Endothelial cell of umbilical vein (primary cell): ENCODE measurements at places on chromosomes 7 and 10. TPM values are rescaled to one million over a fixed set of nuclear protein-coding genes. Genes with fewer than 3 reads are reported as not detected.

DNA sequence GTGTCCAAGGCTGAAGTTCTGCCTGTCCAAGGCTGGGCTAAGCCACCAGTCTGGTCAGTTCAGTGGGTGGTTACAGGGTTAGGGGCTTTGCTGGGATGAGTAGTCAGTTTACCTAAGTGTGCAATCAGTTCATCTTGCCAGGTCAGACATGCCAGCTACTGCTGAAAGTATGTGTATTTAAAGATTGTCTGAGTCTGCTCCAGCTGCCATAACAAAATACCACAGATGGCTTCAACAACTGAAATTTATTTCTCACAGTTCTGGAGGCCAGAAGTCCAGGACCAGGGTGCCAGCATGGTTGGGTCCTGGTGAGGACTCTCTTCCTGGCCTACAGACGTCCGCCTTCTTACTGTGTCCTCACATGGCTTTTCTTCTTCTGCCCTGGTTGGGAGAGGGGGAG is 52.4 kb upstream of the TNS3 start:
- no peaks in the 10 kb centered on the region for H3K27me3 ChIP-seq
- no peak overlapping the region for H3K4me3 ChIP-seq
- H3K4me1 ChIP-seq, result no peaks in the 10 kb centered on the region
- no peak for DNase-seq
- no peaks in the 10 kb centered on the region for H3K36me3 ChIP-seq
- no peak overlapping the region for H3K27ac ChIP-seq

- no peak overlapping the region for H3K27ac ChIP-seq
- H3K4me3 ChIP-seq, result no peak overlapping the region
- peaks cover 2% of the 10 kb centered on the region for H3K27me3 ChIP-seq
- no peaks in the 10 kb centered on the region for H3K36me3 ChIP-seq
- H3K4me1 ChIP-seq, result no peaks in the 10 kb centered on the region
Observed at GRCh38 chr10:4998671-4999070, 5.0 kb downstream of the AKR1C2 start.

- no peaks in the 10 kb centered on the region for H3K36me3 ChIP-seq
- no peak for DNase-seq
- no peaks in the 10 kb centered on the region for H3K4me1 ChIP-seq
- no peak overlapping the region for H3K4me3 ChIP-seq
- no peak overlapping the region for H3K27ac ChIP-seq
Observed at GRCh38 chr10:75525646-75526045, 94.2 kb downstream of the LRMDA start.

DNA sequence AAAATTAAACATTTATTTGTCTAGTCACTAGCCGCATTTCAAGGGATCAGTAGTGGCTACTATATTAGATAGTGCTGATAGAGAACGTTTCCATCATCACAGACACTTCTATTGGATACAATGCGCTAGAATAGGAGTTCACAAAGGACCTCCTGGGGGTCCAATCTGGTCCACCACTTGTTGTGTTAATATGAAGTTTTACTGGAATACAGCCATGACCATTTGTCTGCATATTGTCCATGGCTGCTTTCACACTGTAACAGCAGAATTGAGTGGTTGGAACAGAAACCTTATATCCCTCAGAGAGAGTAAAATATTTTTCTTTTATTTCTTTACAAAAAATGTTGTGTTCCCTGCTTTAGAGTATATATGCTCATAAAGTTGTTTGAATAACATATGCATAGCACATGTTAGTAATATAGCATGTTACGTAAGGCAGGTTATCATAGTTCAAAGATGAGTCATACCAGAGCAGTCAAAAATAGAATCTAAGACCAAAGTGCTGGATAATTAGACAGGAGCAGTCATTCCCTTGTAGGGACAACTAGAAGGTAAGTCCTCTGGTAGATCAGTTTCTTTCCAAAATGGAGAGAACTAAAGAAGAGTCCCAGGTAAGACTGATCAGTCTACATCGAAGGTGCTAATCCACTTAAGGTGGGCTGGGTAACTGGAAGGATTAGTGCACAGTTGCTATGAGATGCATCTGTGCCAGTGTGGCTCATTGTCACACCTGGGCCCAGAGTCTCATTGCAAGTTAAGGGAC is 14.9 kb downstream of the BZW2 start:
- peaks cover 21% of the 10 kb centered on the region for H3K4me1 ChIP-seq
- H3K27ac ChIP-seq, result peak overlapping the region; percentile 19
- no peaks in the 10 kb centered on the region for H3K27me3 ChIP-seq

DNA sequence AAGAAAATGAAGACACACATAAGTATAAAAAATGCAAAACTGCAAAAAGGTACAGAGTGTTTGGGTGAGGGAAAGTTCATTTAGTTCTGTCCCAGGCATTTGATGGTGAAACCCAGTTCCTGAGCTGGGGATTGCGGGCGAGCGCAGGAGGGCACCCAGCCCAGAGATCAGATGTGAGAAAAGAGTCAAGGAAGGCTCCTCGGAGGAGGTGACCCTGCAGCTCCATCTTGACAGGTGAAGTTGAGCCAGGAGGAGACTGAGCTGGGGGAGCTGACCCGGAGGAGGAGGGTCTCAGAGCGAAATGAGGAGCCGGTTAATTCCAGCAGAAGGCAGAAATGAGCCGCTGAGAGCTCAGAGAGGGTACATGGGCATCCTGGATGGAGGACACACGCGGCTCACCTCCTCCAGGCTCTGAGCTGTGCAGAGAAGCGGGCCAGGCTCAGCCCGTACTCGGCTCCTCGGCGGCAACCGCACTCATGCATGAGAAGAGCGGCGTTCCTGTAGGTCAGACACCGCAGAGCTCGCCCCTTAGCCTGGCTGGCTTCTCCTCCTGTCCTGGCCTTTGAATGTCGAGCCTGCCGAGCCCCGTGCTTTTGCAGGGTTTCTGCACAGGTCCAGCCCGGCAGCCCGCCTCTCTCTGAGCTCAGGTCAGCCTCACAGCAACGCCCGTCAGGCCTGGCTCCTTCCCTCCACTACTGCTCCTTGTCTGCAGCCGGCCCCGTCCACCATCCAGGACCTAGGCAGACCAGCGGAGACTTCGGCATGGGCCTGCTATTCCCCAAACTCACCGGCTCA is 9.5 kb upstream of the RAMP3 start:
- no peaks in the 10 kb centered on the region for H3K36me3 ChIP-seq
- DNase-seq, result no peak
- H3K27ac ChIP-seq, result no peak overlapping the region
- peaks cover 6% of the 10 kb centered on the region for H3K27me3 ChIP-seq
- no peaks in the 10 kb centered on the region for H3K4me1 ChIP-seq
- H3K4me3 ChIP-seq, result no peak overlapping the region

- no peak overlapping the region for H3K27ac ChIP-seq
- H3K36me3 ChIP-seq, result no peaks in the 10 kb centered on the region
- no peak overlapping the region for H3K4me3 ChIP-seq
- DNase-seq, result no peak
- H3K4me1 ChIP-seq, result no peaks in the 10 kb centered on the region
- no peaks in the 10 kb centered on the region for H3K27me3 ChIP-seq
Observed at GRCh38 chr7:64733550-64734240, 60.5 kb upstream of the ZNF138 start.

The CALN1 gene
- total RNA-seq, result not detected in 2 replicates

The NANOS1 gene
- total RNA-seq, result 0.40 and 0.76 TPM in 2 replicates

GRCh38 chr7:73939528-73939927 is 78.6 kb downstream of the TMEM270 start:
- H3K36me3 ChIP-seq, result no peaks in the 10 kb centered on the region
- H3K4me3 ChIP-seq, result no peak overlapping the region
- H3K27ac ChIP-seq, result no peak overlapping the region
- H3K27me3 ChIP-seq, result no peaks in the 10 kb centered on the region

GRCh38 chr10:24150853-24151252 is 58.1 kb upstream of the KIAA1217 start:
- no peak overlapping the region for H3K27ac ChIP-seq
- DNase-seq, result no peak
- H3K4me3 ChIP-seq, result no peak overlapping the region
- no peaks in the 10 kb centered on the region for H3K36me3 ChIP-seq
- no peaks in the 10 kb centered on the region for H3K27me3 ChIP-seq

DNA sequence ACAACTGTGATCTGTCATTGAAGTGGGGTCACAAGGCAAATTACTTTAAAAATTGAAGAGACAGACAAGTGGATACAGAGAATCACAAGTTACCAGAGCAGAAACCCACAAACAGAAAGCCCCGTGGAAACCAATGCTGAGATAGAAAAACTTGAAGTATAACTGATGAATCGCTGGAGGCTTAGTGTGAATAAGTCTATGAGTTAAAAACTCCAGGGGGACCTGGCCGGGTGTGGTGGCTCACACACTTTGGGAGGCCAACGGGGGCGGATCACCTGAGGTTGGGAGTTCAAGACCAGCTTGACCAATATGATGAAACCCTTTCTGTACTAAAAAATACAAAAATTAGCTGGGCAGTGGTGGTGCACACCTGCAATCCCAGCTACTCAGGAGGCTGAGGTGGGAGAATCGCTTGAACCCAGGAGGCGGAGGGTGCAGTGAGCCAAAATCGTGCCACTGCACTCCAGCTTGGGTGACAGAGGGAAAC is 69.7 kb upstream of the ZNRF2 start:
- DNase-seq, result no peak
- no peak overlapping the region for H3K27ac ChIP-seq
- no peaks in the 10 kb centered on the region for H3K36me3 ChIP-seq
- H3K4me1 ChIP-seq, result no peaks in the 10 kb centered on the region
- no peak overlapping the region for H3K4me3 ChIP-seq

The GPR37 gene
- total RNA-seq, result 2.1 and 2.2 TPM in 2 replicates
